ENCODE measurements at places on chromosomes 11 and 22.
A peak's percentile ranks its signal among the peaks of the same experiment; 100 is the strongest.

- DNase-seq, result peak; percentile 81
Measured at GRCh38 chr22:20243537-20244249, 24.4 kb downstream of the RTN4R start.

- peak; percentile 27 for DNase-seq
Measured at GRCh38 chr11:29628609-29629008, 388.2 kb downstream of the KCNA4 start.

- no peak for DNase-seq
Measured at GRCh38 chr11:1929621-1930461, 10.3 kb downstream of the TNNT3 start.

DNA sequence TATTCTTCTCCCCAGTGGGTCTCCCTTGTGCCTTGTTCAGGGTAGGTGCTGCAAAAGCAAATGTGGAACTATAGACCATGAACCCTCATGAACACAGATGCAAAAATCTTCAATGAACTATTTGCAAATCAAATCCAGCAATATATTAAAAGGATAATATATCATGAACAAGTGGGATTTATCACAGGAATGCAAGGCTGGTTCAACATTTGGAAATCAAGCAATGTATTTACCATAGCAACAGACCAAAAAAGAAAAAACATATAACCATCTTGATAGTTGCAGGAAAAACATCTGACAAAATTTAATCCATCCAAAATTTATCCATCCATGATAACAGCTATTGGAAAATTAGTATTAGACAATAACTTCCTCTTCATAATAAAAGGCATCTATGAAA, 11.4 kb upstream of the OSBPL5 start:
- no peak for DNase-seq

DNA sequence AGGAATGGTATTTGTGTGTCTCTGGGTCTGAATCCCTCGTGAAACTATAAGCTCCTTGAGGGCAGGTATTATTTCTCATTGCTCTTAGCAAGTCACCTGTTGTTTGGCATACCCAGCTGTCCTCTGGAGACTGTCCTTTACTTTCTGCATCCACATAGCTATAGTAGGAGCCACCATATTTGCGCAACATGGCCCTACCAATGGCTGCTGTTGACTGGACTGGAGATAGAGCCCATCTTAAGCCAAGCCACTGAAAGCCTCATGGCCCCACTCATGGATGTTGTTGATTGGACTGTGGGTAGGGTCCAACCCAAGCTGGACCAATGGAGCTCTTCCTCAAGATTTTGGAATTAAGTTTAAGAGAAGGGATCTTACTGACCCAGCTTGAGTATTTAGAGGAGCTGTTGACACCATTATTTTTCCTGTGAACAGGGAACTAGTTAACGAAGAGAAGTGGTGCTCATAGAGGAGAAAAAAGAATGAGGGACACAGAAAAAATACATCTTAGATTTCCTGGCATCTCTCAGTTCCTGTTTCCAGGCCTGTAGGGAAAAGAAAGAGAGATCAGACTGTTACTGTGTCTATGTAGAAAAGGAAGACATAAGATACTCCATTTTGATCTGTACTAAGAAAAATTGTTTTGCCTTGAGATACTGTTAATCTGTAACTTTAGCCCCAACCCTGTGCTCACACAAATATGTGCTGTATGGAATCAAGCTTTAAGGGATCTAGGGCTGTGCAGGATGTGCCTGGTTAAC, 47.2 kb downstream of the LRRC74B start:
- DNase-seq, result no peak

DNA sequence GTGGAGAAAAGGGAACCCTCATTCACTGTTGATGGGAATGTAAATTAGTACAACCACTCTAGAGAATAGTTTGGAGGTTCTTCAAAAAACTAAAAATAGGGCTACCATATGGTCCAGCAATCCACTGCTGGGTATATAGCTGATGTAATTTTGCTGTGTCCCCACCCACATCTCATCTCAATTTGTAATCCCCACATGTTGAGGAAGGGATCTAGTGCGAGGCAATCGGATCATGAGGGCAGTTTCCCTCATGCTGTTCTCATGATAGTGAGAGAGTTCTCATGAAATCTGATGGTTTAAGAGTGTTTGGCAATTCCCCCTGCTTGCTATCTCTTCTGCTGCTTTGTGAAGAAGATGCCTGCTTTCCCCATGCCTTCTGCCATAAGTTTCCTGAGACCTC, 17.1 kb upstream of the OR52M1 start:
- no peak for DNase-seq

DNA sequence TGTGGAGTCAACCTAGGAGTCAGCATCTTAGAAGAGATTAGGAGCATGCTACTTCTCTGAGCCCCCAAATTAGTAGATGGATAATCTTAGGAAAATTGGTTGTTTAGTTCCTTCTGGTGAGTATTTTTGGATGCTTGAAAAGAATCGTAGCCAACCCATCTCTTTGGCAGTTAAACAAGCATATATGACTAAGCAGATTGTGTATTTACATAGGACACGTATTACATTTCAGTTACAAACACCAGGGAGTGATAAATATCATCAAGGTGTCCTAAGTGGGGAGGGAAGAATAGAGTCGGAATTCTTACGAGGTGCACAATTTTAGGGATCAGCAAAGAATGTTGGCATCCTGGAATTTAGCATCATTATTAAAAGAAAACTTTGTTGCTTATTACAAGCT, 13.5 kb downstream of the PLET1 start:
- no peak for DNase-seq

- no peak for DNase-seq
Measured at GRCh38 chr22:27993774-27994350, 74.8 kb upstream of the PITPNB start.

DNA sequence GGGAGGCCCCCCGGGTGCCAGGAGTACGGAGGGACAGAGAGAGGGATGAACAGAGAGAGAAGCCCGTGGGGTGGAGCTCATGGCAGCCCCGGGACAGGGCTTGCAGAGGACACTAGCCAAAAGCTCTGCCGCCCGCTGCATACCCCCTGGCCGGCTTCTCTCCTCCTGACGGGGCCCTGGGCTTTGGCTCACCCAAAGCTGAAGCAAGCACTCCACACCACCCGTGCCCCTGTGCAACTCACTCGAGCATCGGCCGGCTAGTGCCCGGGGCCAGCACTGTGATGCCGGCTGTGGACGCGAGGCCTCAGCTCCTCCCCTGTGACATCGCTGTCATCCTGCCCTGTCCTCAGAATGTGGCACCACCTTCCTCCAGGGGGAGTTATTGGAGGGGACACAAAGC, 429.6 kb downstream of the BRD1 start:
- no peak for DNase-seq

- DNase-seq, result no peak
Measured at GRCh38 chr22:27135031-27135981, 477.9 kb downstream of the MIAT start.

GRCh38 chr11:134438542-134439537, 26.8 kb upstream of the B3GAT1 start:
- no peak for DNase-seq

- DNase-seq, result no peak
Measured at GRCh38 chr11:61601512-61601911, 20.6 kb upstream of the SYT7 start.

GRCh38 chr22:37420686-37421467, 6.4 kb downstream of the ELFN2 start:
- DNase-seq, result no peak

- no peak for DNase-seq
Measured at GRCh38 chr11:28874706-28875105, 766.5 kb downstream of the METTL15 start.

GRCh38 chr11:77710358-77710757, 72.8 kb upstream of the CLNS1A start:
- DNase-seq, result no peak

GRCh38 chr11:112751772-112752171, 209.4 kb upstream of the NCAM1 start:
- DNase-seq, result no peak

DNA sequence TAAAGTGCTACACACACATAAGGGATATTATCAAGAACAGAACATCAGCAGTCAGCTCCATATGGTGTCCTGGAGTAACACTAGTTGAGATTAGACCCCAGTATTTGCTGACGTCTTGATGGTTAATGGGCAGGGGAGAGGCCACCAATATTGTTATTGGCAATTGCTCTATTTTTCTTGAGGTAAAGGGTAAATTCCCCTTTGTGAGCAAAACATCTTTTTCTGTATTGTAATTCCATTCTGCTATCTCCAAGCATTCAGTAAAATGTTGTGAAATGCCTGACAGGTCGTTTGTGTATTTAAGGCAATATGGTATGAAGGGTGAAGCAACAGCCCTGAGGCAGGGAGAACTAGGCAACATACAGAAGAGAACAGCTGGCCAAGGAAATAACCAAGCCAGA, 21.9 kb downstream of the PC start:
- DNase-seq, result no peak

GRCh38 chr11:3982431-3982830, 112.2 kb upstream of the RRM1 start:
- no peak for DNase-seq

DNA sequence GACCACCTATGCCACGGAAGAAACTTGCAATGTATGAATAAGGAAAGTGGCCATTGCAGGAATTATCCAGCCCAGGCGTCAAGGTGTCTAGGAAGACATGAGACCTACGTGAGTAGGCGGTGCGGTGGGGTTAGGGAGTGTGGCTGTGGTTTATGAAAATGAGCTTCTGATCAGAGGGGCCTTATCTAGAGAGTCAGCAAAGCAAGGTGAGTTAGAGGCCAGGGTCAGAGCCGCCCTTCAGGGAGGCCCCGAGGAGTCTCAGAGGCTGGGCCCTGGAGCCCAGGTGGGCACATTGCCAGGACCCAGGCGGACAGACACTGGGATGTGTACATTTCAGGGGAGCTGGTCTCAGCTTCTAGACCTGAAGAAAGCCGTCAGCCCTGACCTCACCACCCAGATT, 13.8 kb upstream of the LINC01488 start:
- no peak for DNase-seq

GRCh38 chr22:29951791-29952413, 68.9 kb downstream of the MTMR3 start:
- no peak for DNase-seq

DNA sequence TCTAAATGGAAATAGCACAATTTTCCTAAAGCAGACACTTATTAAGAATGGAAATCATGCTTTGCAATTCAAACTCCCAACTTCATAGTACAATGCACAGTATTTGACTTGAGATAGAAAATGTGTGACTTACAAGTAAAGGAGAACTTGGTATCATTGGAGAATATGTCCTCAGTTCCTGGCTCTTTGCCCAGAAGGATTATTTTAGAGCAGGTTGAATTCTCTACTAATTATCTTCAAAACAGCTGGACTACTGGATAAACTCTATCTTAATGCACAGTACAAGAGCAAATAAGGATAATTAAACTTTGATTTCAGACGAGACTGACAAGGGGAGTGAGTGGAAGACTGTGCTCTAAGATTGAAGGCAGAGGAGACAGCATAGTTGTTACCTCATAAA, 839.4 kb downstream of the OPCML start:
- no peak for DNase-seq

- DNase-seq, result no peak
Measured at GRCh38 chr11:103633819-103634590, 402.4 kb upstream of the DDI1 start.

- no peak for DNase-seq
Measured at GRCh38 chr11:123559523-123559955, 94.9 kb downstream of the SCN3B start.

DNA sequence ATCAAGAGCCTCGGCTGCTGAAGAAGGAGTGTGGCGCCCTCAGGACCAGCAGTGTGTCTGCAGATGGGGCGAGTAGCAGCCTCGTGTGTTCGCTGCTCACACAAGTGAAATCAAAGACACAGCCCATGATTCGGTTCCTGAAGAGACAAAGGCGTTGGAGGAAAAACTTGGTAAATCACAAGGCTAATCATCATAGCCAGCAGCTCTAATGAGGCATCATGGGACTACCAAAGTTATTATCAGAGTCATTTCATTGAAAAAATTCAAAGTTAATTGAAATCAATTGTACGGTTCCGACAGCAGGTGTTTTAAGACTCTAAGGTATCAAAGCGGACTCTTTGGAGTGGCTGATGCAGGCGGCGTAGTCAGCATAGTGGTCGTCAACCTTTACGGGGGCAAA, 9.5 kb downstream of the PHF21B start:
- DNase-seq, result no peak

DNA sequence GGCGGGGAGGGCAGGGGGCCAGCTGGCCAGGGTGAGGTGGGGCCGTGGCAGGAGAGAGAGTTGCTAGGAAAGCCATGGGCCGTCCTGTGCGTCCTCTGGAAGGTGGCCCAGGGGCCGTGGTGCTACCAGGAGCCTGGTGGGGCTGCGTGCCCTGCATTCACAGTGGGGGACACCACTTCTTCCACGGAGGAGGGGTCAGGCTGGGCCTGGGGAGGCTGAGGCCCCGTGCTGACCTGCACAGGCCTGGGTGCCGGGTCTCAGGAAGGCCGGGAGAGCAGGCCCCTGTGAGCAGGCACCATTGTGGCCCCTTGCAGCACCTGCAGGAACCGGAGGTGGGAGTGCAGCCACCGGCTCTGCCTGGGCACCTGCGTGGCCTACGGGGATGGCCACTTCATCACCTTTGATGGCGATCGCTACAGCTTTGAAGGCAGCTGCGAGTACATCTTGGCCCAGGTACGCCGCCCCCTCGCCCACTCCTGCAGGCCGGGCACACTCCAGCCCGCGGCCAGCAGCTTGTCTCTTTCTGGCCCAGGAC, 12.0 kb downstream of the MUC5B start:
- DNase-seq, result no peak

DNA sequence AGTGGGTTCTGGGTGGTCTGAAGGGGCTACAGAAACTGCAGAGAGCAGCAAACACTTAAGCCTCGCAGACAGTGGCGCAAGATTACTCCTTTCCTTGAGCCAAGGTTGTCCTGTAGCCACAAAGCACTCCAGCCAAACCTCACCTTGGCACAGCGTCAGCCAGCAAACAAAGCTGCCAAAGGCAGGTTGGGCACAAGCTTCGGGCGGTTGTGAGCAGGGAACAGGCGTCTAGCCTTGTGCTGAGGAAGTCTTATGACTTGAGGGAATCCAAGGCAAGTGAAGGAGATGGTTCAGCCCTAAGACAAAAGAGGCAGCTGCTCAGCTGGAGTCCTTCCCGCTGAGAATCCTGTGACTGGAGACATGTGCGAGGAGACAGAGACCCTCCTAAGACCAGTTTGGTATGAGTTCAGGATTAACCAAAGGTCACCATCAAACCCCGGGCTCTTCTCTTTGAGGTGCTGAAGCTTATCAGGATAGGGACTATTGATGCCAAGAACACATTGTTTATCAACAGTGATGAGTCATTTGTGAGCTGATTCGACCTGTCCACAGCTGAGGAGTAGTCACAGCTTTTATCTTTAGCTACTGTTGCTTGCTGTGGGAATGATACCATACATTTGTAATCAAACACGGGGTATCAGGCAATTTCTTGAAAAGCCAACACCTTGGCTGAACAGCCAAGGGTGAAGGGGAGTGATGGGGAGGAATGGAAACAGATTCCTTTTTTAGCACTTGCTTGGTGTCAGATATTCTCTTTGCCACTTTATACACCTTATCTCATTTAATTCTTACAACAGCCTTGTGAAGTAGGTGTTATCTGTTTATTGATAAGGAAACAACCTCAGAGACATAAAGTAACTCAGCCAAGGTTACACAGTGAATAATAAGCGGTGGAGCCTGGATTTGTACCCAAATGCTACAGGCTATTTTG, 4.6 kb downstream of the ADM start:
- no peak for DNase-seq
